ENCODE measurements at places on chromosomes 12 and 14.

DNA sequence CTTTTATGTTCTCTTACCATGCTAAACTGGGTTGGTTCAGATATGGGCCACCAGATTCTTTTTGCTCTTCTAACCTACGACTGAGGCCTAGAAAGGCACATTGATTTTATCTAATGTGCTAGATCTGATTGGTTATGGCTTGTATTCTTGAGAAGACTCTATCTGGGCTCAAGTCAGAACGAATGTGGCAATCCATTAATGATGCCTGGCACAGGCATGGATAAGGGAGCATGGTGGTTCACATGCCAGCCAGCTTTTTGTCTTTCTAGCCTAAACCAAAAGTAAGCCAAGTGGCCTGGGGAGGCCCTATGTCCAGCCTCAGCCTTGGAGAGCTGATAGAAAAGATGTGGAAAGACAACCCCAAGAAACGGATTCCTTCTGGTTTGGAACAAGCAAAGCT lies 82.7 kb downstream of the KNTC1 start:
- no peak for DNase-seq

DNA sequence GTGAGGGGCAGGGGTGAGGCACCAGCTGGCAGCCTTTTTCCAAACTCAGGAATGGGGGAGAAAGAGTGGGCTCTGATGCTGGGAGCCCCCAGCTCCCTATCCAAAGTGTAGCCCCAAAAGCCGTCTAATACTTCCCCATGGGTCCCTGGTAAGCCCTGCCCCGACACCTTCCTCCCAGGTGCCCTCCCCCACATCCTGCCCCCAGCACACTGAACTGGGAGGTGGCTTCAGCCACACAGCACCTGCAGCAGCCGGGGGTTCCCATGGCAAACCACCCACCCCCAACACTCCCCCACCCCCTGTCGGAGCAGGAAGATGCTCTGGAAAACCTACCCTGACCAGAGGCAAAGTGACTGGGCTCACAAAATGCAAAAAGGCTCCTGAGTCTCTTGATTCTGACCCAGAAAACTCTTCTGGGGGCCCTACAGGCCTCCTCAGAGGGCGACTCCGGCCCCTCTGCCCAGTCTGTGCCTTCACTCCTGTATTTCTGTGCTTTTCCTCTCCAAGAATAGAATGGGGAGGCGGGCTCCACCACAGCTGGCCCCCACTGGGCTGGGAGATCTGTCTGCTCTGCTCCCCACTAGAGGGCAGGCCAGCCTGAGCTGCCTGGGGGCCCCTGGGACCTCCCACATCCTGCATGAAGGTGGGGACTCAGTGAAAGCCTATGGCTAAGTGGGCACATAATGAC lies 81.6 kb downstream of the ITPK1 start:
- DNase-seq: no peak

- no peak for DNase-seq
Observed at GRCh38 chr14:61860294-61860918, 98.2 kb downstream of the SNAPC1 start.

GRCh38 chr12:76037130-76038103 lies 5.8 kb upstream of the PHLDA1 start:
- DNase-seq: no peak

- no peak for DNase-seq
Observed at GRCh38 chr12:89262855-89263552, 89.3 kb downstream of the DUSP6 start.

Measured in cortex of kidney (tissue), 1 donor.